ENCODE measurements at places on chromosomes 3 and 15.

- peak; percentile 75 for DNase-seq
Observed at GRCh38 chr3:179015551-179016020, 56.0 kb downstream of the ZMAT3 start.

GRCh38 chr3:108295421-108296175 lies 750 bp upstream of the HHLA2 start:
- DNase-seq, result no peak

GRCh38 chr3:42402394-42403096 lies 7.9 kb downstream of the LYZL4 start:
- DNase-seq, result no peak

GRCh38 chr3:42205800-42206514 lies 60.0 kb downstream of the CCK start:
- DNase-seq, result no peak

DNA sequence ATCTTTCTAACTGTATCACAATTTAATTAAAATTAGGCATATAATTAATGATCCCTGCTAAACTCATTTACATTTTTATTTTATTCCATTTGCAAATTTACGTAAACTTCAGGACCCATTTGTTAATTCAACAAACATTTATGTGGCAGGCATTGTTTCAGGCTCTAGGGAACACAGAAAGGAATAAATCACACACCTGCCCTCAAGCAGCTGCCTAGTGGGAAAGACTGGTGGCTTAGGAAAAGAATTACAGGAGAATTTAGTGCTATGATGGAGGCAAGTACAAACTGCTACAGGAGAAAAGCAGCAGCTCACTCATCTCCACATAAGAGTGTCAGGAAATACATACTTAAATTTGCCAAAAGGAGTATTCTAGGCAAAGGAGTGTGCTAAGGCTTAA lies 11.2 kb downstream of the CBLB start:
- no peak for DNase-seq

- DNase-seq, result no peak
Observed at GRCh38 chr3:114226313-114226712, 11.1 kb downstream of the ZNF80 start.

DNA sequence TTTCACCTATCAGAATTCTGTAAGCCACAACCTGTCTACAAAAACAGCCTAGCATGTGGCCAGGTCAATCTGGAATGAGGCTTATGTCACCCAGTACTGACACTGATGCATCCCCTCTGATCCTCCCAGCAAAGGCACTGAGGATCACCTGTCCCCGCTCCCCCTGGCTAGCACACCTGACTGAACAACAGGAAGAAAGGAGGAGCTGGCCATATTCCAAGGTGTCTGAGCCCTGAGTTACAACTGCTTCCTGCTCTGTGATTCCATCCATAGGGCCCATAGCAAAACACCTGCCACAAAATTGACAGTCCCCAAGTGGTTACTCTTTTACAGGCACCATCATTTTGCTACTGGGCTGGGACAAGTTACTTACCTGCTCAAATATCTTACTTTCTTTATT lies 555.5 kb upstream of the CFAP20DC start:
- DNase-seq, result no peak

Measured in endothelial cell (in vitro differentiated cells).